ENCODE measurements at places on chromosomes 2 and 18. TPM values are rescaled to one million over a fixed set of nuclear protein-coding genes. Genes with fewer than 3 reads are reported as not detected.
A peak's percentile ranks its signal among the peaks of the same experiment; 100 is the strongest.

The CEBPZOS gene
- 6.7 TPM for total RNA-seq

DNA sequence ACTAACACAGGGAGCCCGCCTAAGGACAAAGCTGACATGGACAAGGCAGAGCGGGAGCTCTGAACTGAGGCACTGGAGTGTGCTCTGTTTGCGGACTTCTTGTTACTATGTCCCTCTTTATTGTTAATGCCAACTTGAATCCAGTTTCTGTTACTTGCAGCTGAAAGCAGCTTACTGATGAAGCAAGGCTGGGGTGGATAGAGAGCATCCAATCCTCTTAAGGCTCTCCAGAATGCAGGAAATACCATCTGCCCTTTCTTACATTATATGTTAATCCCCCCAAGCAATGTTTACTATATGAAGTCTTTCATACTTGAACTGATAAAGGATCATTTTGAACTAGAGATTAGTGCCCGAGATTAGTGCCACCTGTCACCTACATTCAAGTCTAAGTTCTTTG, 9.4 kb downstream of the FAM210A start:
- no peak for DNase-seq

The CAB39 gene
- total RNA-seq, result 46.0 TPM

DNA sequence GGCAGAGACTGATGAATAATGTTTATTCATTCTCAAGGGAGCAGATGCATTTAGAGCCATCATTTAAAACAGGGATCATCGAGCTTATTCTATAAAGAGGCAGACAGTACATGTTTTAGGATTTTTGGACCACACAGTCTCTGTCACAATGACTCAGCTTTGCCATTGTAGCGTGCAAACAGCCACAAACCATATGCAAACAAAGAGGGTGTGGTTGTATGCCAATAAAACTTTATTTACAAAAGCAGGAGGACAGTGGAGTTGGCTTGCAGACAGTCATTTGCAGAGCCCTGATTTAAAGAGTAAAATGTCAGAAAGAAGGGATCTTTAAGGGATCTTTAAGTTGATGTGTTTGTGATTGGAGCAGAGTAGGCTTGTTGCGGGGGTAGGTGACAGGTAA, 51.5 kb downstream of the SMIM21 start:
- no peak for DNase-seq

The PDE11A gene
- total RNA-seq, result under 0.01 TPM

DNA sequence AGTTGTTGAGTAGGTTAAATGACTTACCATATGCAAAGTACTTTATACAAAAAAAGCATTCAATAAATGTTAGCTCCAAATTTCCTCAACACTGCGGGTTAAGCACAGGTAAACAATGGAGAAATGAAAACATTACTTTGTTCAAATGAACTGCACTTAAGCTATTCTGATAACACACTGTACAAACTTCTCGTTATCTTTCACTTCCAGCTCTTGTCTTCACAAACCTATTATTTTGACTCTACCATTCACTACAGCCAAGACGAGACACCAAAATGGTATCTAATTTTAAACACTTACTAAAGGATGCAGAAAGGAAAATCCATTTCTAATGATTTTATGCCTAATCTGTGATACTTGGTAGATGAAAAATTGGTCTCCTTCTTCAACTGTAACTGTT, 43.8 kb downstream of the SLC40A1 start:
- no peak for DNase-seq

DNA sequence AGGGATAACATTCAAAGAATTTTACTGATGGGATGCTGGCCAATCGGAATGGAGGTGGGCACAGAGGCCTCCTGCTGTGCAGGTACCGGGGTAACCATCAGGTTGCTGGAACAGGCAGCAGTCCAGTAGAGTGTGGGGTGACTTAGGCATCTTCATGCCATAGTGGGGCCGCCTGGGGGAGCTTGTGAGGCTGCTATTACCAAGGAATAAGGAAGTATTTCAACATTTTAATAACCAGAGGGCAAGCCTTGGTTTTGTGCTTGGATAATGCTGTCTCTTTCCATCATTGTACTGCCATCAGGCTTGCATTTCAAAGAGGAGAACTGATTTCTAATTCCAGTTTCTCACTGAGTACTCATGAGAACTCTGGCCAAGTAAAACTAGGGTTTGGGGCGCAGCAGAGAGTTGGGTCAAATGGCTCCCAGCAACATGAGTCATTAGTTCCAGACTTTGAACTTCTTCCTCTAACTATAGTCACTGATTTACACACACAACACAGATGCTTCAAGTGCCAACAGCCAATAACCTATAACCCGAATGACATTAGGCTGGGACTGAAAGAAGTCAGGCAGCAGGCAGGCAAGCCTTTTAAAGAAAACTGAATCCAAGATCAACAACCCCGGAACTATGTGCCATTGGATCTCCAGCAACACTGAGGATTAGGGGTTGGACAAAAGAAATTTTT, 56.1 kb upstream of the FHL2 start:
- DNase-seq, result peak; percentile 46
